ENCODE measurements at places on chromosomes 7 and 10.
A peak's percentile ranks its signal among the peaks of the same experiment; 100 is the strongest.

DNA sequence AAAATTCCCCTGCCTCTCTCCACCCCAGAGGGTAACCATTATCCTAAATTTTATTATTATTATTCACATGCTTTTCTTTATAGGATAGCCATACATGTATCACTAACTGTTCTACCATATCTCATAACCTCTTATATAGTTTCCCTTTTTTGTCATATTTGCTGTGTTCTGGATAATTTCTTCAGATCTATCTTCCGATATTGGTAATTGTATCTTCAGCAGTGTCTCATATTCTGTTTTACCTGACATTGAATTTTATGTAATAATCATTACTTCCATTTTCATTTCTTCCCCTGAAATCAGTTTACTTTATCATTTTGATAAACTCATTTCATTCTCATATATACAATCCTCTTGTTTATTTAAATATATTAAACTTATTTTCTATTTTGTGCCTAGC lies 273.5 kb downstream of the ADK start:
- DNase-seq: no peak

DNA sequence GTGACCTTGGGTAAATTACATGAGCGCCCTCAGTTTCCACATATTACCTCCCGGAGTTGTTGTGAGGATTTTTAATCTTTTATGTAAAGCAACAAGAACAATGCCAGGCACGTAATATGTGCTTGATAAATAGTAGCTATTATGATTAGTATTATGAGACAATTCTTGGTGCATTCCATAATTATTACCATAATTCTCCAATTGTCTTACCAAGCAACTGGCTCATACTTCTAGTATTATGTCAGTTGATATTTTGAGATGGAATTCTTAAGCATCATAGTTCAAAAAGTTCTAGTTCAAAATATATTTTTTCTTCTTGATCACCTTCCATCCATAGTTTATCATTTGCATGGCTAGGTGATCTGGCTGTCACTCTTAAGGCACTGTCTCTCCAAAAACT lies 259.0 kb downstream of the BBS9 start:
- no peak for DNase-seq

DNA sequence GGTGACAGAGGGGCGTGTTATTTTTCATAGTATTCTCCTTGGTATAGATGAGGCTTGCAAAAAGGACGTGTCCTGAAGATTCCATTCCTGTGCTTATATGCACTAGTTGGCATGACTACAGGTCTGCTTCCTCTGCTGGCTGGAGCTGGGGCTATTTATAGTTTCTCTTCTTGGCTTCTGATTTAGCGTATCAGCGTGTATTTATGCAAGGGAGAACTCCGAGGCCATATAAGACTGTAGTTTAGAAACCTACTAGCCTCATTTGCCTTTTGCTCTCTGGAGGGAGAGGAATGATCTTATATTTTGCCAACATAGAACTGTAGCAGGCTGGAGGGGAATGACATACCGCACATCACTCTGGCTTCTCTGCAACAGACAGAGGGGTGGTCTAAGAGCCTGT lies 39.7 kb downstream of the CACNB2 start:
- DNase-seq: no peak

- DNase-seq: no peak
Measured at GRCh38 chr7:100093498-100093897, 4.7 kb downstream of the COPS6 start.

GRCh38 chr7:21548491-21548890 lies 5.7 kb downstream of the DNAH11 start:
- no peak for DNase-seq

DNA sequence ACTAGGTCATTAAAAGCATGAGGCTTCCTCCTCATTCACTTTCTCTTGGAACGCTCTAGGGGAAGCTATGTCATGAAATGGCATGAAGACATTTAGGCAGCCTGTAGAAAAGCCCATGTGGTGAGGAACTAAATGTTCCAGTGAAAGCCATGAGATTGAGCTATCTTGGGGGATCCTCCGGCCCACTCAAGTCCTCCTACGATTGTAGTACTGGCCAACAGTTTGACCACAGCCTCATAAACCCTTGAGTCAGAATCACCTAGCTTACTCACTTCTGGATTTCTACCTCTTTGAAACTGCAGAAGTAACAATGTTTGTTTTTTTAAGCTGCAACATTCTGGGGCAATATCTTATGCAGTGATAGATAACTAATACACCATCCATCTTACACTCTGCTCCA lies 605.1 kb downstream of the SORCS1 start:
- no peak for DNase-seq

DNA sequence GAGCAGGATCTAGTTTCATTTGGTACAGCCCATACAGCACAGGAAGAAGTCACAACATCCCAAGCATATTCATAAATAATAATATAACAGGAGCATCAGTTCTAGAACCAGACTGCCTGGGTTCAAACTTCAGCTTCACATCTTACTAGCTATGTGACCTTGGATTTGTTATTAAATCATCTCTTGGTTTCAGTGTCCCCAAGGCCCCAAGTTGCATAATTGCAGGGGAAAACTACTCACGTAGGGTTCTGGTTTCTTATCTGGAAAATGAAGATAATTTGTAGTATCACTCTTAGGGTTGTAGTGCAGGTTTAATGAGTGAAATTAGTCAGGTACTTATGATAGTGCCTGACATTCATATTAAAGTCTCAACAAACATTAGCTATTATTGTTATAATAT lies 5.5 kb upstream of the IQUB start:
- DNase-seq: no peak

GRCh38 chr7:14762561-14762960 lies 140.0 kb downstream of the DGKB start:
- no peak for DNase-seq

GRCh38 chr7:156479596-156479995 lies 161.0 kb upstream of the RNF32 start:
- no peak for DNase-seq

DNA sequence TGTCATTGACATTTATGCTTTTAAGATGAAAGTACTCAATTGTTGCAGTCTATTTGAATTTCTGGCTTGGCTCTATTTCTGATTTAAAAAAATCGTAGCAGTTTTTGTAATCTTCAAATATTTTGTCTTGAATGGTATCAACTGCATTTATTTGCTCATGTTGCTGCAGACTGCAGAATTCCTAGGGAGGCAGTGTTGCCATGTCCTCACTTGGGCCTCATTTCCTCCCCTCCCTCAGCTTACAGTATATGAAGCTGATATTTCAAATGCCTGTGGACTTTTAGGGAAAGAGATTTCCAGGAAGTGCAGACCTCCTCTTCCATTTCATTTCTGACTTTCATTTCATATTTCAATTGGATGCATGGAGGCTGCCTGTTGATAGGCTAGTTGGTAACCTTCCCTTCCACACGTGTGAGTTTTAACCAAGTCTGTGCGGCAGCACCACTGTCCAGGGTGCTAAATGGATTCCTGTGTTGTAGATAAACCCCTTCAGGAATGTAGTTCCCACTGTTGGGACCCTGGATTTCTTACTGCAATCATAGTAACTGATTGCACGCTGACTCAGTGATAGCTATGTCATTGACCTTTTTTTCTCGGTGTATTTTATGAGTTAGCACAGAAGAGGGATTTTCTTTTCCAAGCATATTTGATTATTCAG lies 17.5 kb downstream of the VPS50 start:
- no peak for DNase-seq

DNA sequence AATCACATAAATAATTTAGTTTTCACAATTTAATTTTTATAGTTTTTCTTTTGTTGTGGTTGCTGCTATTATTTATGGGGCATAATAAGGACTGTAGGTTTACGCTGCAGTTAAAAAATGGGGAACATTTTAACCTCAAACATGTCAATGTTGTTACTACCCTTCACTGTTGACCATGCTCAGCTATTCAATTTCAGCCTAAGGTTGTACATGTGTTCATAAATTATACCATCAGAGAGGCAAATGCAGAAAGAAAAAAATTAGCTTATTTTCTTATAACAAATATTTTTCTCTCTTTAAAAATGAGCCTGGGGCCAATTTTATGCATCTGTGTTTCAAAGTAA lies 110.1 kb upstream of the PITRM1 start:
- no peak for DNase-seq

GRCh38 chr10:73756183-73756582 lies 12.0 kb downstream of the SEC24C start:
- DNase-seq: no peak

- no peak for DNase-seq
Measured at GRCh38 chr10:110780704-110781103, 91.0 kb upstream of the PDCD4 start.

DNA sequence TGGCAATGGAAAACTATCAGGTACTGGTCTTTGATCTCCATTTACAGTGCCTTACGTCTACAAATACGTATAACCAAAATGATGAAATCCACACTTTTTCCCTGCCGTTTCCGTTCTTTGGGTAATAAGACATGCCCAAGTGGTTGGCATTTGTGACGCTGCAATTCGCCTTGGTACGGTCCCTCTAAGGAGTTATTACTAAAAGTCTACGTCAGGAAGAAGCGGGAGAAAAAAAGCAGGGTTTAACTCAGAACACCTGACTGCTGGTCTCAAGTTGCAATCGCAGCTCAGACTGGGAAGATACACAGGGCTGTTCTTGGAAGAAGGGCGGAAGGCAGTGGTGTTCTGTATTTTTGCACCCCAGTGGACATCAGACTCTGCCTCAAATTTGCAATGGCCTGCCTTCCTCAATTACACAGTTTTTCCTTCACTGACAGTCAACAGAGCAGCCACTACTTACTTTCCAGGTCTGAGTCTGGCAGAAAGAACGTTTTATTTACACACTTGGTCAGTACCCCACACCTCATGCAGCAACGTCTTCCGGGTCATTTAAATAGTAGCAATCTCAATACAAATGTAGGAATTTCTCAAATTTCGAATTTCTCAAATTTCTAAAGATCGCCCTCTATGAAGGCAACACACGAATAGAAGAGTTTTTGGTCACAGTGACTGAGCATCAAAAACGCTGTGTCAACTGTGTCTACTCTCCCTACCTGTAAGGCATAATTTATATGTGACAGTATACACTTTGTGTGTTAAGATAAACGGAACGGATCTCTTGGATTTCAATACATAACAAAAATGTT lies 2.1 kb downstream of the BAIAP2L1 start:
- DNase-seq: peak; percentile 2

- DNase-seq: no peak
Measured at GRCh38 chr7:20170633-20171032, 46.6 kb downstream of the MACC1 start.

DNA sequence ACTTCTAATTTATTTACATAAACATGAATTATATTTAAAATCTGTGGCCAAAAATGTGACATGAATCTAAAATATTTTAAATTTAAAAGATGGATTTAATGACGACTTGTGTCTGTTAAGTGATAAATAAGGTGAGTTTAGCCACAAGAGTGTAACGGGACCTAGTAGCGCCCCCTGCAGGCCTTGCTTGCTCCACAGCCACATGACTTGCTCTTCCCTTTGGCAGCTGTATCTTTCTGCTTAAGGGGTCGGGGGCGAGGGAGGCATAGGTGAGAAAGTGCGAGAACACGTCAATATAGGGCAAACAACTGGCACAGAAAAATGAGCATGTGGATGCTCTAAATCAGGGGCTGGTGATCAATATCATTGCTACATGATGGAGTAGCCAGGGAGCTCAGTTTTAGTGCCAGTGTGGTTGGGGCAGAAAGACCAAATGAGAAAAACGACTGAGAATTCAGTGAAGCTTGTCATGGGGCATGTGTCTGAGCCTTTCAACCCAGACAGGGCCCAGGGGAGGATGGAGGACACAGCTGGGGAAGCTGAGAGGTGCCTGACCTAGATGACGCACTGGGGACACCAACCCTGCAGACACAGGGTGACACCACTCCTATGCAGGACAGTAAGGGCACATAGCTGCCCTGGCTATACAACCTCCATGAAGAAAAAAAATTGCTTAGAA lies 49.8 kb downstream of the PAXIP1 start:
- DNase-seq: no peak
